Left kidney (tissue), 8 donors: ENCODE measurements at places on chromosomes 6 and 20.

DNA sequence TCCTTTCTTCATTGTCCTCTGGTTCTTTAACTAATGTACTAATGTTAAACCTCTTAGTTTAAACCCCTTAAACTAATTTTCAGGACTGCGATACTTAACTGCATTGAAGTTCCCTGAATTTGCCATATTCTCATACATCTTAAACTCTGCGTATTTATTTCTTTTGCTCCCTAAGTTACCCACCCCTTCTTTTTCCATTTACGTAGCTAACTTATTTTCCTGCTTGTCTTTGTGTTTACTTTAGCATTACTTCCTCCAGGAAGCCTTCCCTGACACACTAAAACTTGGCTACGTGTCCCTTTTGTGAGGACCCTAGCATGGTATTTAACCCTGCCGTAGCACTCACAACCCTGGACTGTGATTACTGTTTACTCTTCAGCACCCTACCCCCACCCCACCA, 79.0 kb downstream of the UBR2 start:
- DNase-seq, result no peak

DNA sequence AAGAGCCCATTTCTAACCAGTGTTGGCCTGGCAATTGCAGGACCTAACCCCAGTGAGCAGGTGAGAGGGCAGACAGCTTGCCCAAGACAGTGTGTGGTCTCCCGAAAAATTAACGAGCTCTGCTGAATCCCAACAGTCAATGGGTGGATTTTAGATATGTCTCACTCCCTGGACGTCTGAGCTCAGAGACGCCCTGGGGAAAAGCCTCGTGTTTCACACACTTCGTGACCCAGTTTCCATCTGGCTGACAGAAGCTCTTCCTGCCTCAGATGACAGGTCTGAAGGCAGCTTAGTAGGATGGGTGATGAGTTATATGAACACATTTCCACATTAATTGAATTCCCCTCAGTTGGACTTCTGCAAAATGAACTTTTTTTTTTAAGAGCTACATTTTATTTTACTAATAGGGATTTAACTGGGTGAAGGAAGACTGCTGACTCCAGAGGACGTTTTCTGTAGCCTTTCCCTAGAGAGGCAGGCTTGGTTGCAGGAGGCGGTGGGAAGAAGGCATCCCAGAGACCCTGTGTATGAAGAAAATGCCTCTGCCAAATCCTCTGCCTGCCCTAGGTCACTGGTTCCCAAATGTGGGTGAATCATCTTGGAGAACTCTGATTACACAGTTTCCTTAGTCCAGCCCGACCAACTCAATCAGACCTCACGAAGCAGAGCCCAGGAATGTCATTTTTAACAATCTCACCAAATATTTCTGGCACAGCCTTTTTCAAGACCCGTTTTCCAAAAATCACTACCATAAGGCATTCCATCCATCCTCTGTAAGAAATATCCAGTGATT, 71.7 kb upstream of the LY86 start:
- DNase-seq, result no peak

DNA sequence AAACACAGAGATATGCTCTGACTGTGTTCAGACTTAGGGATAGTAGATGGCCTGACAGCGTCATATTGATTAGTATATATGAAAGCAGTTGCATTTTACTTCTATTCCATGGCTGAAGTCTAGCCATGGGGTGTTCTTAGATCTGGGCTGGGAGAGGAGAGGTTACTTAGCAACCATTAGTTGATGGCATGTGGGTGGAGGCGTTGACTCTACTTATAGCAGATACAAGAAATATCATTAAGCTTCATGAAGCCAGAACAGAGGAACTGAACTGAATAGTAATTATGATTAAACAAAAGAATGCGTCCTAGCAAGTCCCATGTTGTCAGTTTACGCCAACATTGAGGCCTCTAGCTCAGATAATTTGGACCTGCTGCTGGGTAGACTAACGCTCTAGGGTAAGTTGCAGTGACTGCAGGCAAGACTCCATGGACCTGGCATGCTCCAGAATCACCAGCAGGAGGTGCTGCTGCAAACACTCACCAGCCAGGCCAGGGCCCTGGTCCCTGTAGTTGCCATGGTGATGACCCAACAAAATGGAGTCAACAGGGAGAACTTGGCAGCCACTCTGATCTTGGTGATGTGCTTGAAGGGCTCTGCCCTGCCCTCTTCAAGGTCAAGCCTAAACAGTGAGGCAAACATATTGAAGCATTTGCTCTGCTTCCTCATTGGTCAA, 477.3 kb downstream of the PREX1 start:
- no peak for DNase-seq

GRCh38 chr20:14644306-14645097, 307.1 kb upstream of the FLRT3 start:
- DNase-seq, result no peak
